ENCODE measurements at places on chromosomes 3 and 15.

DNA sequence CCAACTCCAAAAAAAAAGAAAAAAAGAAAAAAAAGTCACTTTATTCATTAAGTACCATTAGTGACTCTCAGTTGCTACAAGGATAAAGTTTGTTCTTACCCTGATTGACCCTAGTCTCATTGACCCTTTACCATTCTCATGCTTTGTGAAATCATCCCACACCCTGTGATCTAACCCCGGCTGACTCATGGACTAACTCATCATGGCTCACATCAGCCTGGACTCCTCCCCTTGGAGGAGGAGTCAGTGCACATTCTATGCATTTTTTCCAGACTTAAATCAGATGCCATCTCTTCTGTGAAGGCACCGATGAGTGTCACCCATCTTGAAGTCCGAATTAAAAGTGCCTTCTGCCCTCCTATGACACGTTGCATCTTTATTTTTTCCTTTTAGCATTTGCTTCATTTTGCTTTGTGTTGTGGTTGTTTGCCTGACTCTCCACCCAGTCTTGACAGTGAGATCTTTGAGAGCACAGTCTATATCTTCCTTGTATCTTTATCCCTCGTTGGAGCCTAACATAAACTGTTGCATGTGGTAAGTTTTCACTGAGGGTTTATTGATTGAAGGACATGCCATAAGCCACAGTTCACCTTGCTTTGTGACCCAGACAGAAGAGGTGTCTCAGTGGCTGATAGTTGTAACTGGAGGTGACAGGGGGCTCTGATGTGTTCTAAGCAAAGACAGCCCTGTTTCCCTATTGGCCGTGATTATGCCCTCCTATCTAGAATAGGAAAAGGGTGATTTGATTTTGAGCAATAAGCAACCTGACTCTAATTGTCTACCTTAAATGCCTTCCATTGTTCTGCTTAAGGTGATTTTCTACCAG, 72.1 kb downstream of the IL1RAP start:
- peak; percentile 21 for DNase-seq

- DNase-seq = no peak
Observed at GRCh38 chr3:170806141-170806540, 63.9 kb downstream of the RPL22L1 start.

DNA sequence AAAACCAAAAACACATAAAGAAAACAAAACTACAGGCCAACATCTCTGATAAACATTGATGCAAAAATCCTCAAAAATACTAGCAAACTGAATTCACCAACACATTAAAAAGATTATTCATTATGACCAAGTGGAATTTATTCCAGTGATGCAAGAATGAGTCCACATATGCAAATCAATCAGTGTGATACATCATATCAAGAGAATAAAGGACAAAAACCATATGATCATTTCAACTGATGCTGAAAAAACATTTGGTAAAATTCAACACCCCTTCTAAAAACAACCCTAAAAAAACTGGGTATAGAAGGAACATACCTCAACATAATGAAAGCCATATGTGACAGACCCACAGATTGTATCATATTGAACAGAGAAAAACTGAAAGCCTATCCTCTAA, 265.6 kb upstream of the DCBLD2 start:
- DNase-seq = no peak

- peak; percentile 88 for DNase-seq
Observed at GRCh38 chr3:39267631-39268548, 11.9 kb downstream of the CX3CR1 start.

GRCh38 chr15:80605591-80606150, 89.4 kb upstream of the ABHD17C start:
- DNase-seq = no peak

GRCh38 chr3:128923576-128923975, 44.2 kb downstream of the ACAD9 start:
- peak; percentile 41 for DNase-seq

DNA sequence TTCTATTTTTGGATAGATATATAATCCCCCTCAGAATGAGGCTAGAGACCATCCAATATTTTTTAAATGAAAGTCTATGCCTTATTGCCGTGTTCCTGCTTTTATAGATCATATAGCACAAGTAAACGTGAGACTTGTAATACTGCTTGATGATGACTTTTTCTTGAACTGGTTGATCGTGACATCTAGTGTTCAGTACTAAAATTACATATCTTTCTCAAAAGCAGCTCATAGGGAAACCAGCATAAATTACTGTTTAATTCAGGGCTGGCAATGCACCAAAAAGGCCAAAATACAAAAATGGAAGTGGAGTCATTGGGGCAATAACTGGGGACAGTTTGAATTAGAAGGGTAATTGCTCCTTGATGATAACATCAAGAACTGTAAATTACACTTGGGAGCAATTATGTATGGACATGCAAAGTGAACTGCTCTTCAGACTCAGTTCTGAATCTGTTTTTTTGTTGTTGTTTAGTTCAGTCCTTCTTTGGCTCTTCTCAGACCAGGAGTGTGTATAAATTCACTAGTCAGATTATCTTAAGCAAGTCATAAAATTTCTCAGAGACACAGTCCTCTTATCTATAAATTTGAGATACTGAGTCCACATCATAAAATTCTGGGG, 325.3 kb downstream of the THSD4 start:
- peak; percentile 33 for DNase-seq

DNA sequence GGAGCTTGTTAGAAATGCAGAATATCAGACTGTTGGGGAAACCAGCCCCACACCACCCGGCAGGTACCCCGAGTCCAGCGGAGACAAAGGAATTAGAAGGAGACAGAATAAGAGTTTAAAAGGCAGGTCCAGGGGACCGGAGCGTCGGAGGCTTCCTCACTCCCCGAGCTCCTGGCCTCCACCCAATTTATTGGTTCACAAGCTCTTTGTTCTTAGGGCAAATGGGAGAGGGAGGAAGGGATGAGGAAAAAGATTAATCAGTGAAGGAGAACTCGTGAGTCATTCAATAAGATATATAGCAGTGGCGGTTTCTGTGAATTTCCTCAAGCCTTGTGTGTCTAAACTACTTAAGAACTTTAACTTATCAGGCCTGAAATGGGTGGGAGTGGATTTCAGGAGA, 32.1 kb upstream of the WDR72 start:
- no peak for DNase-seq

- DNase-seq = no peak
Observed at GRCh38 chr15:91882858-91883586, 29.5 kb downstream of the SLCO3A1 start.

GRCh38 chr3:81544385-81544784, 217.1 kb downstream of the GBE1 start:
- no peak for DNase-seq

- no peak for DNase-seq
Observed at GRCh38 chr15:43934480-43934879, 107.7 kb downstream of the WDR76 start.

- no peak for DNase-seq
Observed at GRCh38 chr3:135020181-135020580, 225.1 kb downstream of the EPHB1 start.

DNA sequence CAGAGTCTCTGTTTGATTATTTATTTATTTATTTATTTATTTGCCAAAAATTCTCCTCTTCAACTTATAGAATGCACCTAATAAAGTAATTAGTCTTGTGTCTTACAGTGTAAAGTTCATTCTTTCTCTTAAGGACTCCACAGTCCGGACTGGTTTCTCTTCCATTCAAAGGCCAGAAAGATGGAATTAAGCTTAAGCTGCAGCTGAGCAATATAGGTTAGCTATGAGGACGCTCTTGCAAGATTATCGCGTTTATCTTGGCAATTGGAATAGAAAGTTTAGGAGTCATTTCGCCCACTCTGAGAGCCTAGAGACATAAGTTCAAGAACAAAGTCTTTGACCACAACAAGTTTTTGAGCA, 15.0 kb downstream of the TAGLN3 start:
- no peak for DNase-seq

DNA sequence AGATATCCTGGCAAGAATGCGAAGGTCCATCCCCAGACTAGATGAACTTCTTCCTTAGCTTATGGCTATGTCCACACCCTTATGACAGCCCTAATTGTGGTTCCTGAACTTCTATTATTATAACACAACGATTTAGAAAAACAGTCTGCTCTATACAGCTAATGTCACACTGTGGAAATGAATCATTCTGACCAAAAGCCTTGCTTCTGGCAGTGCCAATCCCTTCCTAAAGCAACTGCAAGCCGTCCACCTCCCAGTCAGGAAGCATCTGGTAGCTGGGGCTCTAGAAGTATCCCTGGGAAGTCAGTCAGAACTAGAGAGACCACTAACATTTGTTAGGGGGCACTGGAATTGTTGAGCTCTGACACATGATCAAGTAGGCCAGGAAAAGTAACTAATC, 45.0 kb downstream of the MYO5A start:
- no peak for DNase-seq

DNA sequence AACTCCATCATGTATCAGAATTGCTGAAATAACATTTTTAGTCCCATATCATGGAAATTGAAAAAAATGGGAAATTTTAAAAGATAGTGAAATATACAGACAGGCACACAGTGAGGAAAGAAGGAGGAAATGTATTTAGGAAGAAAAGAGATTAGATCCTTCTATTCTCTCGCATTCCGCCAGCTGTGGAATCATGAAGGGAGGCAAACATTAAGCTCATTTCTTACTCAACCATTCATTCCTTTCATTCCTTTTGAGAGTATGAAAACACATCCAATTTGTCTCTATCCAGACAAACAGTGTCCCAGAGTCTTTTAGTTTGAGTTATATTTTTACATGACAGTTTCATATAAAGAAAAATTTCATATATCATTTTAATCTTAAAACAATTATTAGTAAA, 52.5 kb upstream of the KCNMB2 start:
- DNase-seq = no peak

DNA sequence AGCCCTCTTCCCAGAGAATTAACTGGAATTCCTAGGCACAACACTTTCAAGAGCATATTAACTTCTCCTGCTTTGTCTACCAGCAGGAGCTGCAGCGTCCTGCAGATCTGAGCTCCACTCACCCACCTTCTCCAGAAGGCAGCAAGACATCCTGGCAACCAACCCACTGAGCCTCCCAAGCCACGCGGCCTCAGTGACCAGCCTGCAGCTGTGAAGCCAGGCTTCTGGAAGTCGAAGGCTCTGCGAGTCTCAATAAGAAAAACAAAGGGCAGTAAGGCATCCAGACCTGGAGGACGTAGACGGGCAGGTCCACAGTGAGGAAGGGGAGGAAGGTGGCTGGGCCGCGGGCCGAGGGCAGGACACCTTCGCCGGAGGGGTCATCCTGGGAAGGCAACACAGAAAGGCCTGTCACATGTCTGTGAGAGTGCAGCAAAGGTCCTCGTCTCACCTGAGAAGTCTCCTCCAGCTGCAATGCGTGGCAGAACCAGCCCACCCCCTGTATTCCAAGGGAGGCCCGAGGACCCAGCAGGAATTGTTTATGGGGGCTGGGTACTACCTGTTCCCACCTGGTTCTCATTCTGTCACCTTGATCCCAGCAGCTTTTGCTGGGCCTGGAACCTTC, 36.2 kb downstream of the ZXDC start:
- DNase-seq = no peak

GRCh38 chr15:40407330-40407990, 1.9 kb downstream of the IVD start:
- DNase-seq = no peak

GRCh38 chr3:171765511-171765887, 44.8 kb downstream of the PLD1 start:
- no peak for DNase-seq

GRCh38 chr3:79414806-79415205, 353.0 kb downstream of the ROBO1 start:
- DNase-seq = no peak

DNA sequence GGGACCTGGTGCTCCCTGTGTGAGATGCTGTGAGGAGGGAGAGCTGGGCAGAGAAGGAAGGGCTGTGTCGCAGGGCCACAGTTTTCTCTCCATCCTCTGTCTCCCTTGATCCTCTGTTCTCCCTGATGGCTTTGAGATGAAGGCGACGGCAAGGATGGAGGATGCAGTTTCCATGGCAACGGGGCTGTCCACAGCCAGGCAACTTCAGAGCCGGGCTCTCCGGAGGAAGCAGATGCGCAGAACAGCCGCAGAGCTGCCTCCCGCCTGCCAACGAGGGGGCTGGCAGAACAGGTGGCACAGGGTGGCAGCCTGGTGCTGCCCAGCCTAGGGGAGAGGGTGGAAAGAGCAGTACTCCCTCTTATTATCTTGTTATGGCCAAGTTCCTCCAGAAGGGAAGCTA, 9.9 kb upstream of the GRM2 start:
- DNase-seq = no peak

GRCh38 chr3:78348664-78349063, 1308.8 kb downstream of the ROBO2 start:
- DNase-seq = no peak

DNA sequence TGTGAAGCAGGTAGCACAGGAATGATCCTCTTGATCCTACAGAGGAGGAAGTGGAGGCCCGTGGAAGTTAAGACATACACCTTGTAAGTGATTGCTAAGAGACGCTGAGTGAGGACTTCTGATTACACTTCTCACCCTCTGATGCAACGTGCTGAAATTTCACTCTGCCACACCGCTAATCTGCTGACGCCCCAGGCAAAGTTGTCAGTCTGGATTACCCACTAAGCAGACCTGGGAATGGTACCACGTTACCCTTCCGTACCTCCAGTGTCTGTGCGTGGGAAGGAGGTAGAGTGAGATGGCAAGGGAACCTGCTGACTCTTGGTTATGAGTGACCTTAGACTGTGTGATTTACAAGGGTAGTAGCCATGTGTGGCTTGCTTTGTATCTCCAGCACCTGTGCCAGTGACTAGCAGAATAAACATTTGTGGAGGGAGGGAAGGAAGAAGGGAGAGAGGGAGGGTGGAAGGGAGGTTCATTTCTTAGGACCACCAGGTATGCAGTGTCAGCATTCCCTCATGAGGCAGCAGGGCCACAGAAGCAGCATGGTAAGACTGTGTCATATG, 115.0 kb downstream of the ALDH1A2 start:
- DNase-seq = no peak

- DNase-seq = no peak
Observed at GRCh38 chr3:188090620-188091309, 63.2 kb upstream of the LPP start.

All from CD4-positive, alpha-beta T cell treated with Interleukin-4 for 4 hours (primary cell).